ENCODE measurements at places on chromosomes 12 and 14. TPM values are rescaled to one million over a fixed set of nuclear protein-coding genes. Genes with fewer than 3 reads are reported as not detected.

FIGNL2 gene
- 0.13 TPM for total RNA-seq

TAS2R46 gene
- not detected for total RNA-seq

RNF31 gene
- total RNA-seq = 32.6 TPM

CATSPERB gene
- 0.20 TPM for total RNA-seq

PIANP gene
- 0.11 TPM for total RNA-seq
